ENCODE measurements at places on chromosomes 11 and 22.

- DNase-seq: no peak
These were observed 14.7 kb upstream of the SYTL2 start for GRCh38 chr11:85825616-85826015.

GRCh38 chr11:77079666-77080065, 12.9 kb downstream of the CAPN5 start:
- DNase-seq: no peak

GRCh38 chr22:25449781-25450317, 114.6 kb upstream of the GRK3 start:
- no peak for DNase-seq

GRCh38 chr22:38163844-38164550, 17.6 kb downstream of the PLA2G6 start:
- DNase-seq: no peak

GRCh38 chr11:92284558-92284957, 59.9 kb downstream of the FAT3 start:
- no peak for DNase-seq

DNA sequence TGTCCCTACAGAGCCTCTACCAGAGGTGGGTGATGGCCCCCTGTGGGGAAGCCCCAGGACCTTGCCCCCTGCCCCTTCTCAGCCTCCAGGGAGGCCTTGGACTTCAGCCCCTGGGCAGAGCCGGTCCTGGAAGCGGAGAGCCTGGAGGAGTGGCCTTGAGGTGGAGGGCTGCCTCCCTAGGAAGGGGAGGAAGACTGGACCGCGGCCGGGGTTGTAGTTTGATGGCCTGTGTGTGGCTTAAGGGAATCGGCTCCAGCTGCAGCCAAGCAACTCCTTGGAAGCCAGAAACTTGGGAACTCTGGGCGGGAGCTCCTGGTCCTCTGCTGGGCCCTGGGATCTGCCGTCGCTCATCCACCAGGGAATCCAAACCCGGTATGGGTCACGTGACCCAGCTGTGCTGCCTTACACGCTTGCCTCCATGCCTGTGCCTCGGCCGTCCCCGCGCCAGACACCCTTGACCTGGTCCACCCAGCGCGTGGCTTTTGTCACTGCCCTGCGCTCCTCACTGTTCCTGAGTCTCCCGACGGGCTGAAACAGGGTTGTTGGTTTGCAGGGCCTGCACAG, 23.5 kb upstream of the ARHGAP8 start:
- DNase-seq: no peak

- DNase-seq: no peak
These were observed 295.6 kb downstream of the TBC1D22A start for GRCh38 chr22:47057916-47058585.

Measured in non-pigmented ciliary epithelial cell (primary cell).